GM12892 (cell line): ENCODE measurements at places on chromosomes 6 and 20.

GRCh38 chr20:4069751-4070150 is 54.4 kb upstream of the RNF24 start:
- no peak for DNase-seq

DNA sequence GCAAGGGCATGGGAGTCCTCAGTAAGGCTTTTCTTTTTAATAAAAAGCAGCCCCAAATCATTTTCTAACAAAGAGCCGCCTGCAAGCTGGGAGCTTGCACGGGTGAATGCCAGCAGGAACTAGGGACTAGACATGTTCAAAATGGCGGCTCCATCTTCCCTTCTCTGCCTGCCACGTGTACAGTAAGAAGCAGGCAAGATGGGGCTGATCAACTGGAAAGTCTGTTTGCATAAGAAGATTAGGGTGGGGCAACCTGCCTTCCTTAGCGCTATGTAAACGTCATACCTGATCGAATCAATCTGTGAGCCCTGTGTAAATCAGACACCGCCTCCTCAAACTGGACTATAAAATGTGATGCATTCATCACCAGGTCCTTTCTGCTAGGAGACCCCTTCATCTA is 299.4 kb upstream of the SOX4 start:
- no peak for DNase-seq

GRCh38 chr6:138538390-138539031 is 39.2 kb upstream of the NHSL1 start:
- DNase-seq = no peak

GRCh38 chr6:6001443-6001842 is 5.3 kb downstream of the NRN1 start:
- DNase-seq = no peak

GRCh38 chr20:32558526-32558925 is 26.6 kb downstream of the NOL4L start:
- DNase-seq = no peak

GRCh38 chr6:156924246-156924645 is 147.1 kb downstream of the ARID1B start:
- DNase-seq = no peak

DNA sequence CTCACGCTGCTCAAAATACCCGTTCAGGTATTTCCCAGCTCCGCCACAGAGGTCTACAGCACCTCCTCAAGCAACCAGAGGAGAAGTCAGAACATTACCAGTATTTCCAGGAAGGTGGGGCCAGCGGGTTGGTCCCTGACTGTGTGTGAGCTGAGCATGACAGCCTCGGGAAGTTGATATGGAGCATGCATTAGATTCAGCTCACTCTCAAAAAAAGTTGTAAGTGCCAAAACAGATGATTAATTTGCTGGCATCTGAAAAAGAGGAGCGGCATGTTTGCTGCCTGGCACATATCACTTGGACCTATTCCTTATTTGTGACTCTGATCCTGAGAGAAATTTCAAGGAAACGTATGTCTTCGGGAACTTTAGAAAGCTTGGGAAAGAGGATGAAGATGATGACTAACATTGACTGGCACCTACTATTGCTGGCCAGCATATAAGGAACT is 32.3 kb downstream of the ELOVL2 start:
- DNase-seq = no peak

DNA sequence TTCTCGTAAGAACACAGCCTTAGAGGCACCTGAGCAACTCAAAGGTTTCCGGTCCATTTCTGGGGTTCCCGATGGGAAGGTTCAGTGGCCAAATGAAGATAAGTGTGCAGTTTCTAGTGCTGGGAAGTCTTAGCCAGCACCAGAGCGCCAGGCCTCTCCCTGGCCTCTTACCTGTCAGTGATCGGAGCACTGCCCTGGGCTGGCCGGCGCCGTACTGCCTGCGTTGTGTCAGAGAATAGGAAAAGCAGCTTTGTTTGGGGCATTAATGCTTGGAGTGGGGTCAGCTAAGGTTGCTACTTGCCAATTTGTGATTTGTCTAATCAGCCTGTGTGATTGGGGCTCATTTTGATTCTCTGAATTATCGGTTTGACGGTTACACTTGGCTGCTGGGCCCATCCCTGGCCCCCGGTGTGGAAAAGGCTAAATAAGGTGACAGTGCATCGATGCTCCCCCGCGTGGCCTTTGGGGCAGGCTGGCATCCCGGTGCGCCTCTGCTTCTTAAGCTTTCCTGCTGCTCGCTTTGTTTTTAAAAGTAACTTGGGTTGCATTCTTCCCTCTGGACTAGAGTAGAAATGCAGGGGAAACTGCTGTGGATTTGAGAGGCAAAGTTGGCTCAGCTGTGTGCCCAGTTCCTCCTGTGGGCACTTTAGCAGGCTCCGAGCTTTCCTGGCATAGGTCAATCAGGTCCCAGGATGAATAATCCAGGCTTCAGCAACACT is 51.8 kb downstream of the TCP11 start:
- no peak for DNase-seq

DNA sequence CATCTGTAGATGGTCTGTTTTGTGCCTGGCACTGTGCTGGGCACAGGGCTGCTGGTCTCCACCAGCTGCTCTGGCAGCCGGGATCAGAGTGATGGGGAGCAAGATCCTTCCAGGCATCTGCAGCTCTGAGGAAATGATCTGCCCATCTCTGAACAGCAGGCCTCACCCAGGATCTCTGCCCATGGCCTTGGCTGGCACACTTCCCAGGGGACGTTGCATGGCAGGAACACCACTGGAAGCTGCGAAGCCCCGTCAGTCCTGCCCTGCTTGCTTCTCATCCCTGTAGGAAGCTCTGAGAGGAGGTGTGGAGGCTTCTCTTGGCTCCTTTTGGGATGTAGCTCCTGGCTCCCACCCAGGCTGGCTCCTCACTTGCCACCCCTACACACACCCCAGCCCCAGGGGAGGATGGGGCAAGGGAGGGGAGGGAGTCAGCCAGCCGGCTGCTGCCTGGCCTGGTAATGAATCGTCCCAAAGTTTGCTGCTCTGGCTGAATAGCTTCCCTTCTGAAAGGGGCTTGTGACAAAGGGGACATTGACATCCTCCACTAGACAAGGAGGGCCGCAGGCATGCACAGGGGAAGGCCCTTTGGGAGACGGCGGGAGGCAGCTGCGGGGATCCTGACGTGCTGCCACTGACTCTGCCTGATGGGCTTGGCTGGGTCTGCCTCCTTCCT is 108.9 kb downstream of the VEGFA start:
- no peak for DNase-seq

GRCh38 chr6:44470746-44471145 is 83.2 kb downstream of the CDC5L start:
- no peak for DNase-seq

GRCh38 chr6:27867945-27868300 is 44.3 kb downstream of the OR2B2 start:
- no peak for DNase-seq

- no peak for DNase-seq
Measured at GRCh38 chr6:3211681-3212080, 15.8 kb downstream of the TUBB2B start.

- DNase-seq = no peak
Measured at GRCh38 chr6:18055714-18056382, 66.6 kb downstream of the NHLRC1 start.

DNA sequence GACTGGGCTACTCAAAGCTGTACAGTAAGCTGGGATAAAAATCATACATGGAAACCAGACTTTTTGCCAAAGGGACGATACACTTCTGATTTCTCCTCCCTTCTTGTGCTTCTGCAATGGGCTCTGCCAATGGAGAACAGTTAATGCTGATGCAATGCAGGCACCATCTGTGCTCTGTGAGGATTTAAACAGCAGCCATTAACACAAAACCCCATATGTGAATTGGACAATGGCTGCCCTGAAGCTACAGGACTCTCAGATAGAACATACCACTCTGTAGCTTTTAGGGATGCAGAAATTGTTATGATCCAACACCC is 71.9 kb downstream of the GJA10 start:
- DNase-seq = no peak

GRCh38 chr6:46961232-46961631 is 39.5 kb upstream of the ADGRF5 start:
- DNase-seq = no peak

- no peak for DNase-seq
Measured at GRCh38 chr6:169101036-169101805, 152.4 kb downstream of the THBS2 start.

- DNase-seq = no peak
Measured at GRCh38 chr6:138815797-138816528, 20.1 kb downstream of the ECT2L start.

- DNase-seq = no peak
Measured at GRCh38 chr6:3490625-3490980, 33.8 kb upstream of the SLC22A23 start.

GRCh38 chr20:58627212-58628072 is 23.6 kb upstream of the STX16 start:
- no peak for DNase-seq

DNA sequence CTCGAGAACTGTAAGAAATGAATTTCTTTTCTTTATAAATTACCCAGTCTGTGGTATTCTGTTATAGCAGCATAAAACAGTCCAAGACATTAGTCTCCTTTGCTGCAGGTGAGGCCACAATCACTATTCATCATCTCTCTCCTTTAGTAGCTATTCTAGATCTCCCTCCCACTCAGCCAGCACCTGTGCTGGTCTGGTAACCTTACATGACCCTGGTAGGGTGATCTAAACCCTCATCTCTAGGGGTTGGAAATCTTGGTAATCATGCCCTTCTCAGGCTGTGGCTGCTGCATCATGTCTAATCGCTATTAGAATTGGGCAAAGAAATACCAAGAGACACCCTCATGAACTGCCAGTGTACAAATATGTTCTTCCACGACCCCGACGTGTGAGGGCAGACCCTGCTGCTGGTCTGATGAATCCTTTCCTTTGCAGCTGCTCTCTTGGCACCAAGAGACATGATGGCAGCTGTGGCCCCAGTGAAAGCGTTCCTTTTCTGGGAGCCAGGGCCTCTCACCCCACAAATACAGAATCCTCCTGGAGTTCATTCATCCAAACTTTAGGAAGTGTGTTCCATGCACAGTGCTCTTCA is 23.0 kb upstream of the IGF2R start:
- no peak for DNase-seq

DNA sequence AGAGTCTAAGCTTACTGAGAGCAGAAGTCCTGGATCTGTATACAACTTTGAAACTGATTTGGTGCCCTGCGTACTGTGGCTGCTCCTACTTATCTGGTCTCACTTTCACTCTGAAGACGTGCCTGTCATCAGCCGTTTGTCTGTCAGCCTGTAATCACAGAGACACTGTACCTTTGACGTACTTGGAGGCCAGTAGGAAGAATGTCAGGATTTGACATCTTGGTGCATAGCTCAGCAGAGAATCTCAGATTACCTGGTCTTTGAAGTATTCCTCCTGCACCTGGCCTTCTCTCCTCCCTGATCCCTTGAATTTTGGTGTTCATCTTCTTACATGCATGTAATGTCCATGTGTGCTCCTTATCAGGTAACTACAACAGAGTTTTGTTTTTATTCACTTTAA is 37.7 kb downstream of the DSE start:
- no peak for DNase-seq

DNA sequence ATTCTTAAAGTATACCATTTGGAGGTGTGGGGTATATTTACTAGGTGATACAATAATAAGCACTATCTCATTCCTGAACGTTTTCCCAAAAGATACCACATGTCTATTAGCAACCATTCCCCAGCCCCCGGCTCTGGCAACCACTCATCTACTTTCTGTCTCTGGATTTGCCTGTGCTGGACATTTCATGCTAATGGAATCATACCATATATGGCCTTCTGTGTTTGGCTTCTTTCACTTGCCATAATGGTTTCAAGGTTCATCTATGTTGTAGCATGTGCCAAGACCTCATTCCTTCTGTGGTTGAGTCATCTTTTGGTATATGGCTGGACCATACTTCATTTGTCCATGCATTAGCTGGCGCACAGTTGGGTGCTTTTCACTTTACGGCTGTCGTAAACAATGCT is 39.7 kb downstream of the BCAS4 start:
- DNase-seq = no peak

DNA sequence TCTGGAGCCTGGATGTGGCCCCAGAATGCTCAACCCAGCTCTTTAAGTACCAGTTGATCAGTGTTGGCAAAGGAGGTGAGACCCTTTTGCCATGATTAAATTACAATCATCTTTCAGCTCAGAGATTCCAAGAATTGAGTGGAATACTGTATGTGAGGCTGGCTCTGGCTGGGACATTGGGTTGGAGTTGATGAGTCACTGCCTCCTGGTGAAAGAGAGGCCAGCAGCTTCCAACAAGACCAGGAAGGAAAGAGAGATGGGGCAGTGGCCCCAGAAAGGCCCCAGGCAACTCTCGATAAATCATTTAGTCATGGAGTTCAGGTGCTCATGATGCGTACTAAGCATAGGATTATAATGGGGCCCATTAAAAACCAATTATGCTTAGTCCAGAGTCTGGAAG is 2.1 kb downstream of the TGM6 start:
- no peak for DNase-seq

DNA sequence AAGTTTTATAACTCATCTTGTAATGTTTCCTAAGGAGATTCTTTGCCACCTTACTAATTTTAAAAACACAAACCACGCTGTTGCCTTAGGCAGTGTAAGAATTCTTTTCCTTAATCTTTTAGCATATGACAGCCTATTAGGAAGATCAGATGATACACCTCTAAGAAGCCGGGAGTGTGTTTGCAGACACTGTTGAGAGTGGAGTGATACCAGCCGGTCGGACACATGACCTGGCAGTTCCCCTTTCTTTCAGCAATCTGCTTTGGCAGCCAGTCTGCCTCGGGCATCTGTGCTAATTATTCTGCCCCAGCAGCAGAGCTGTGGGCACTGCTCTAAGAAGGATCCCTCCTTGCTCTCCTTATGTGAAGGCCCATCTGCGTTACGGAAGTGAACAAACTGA is 50.9 kb downstream of the PLCB4 start:
- no peak for DNase-seq

GRCh38 chr6:1781152-1781816 is 171.6 kb downstream of the FOXC1 start:
- no peak for DNase-seq

DNA sequence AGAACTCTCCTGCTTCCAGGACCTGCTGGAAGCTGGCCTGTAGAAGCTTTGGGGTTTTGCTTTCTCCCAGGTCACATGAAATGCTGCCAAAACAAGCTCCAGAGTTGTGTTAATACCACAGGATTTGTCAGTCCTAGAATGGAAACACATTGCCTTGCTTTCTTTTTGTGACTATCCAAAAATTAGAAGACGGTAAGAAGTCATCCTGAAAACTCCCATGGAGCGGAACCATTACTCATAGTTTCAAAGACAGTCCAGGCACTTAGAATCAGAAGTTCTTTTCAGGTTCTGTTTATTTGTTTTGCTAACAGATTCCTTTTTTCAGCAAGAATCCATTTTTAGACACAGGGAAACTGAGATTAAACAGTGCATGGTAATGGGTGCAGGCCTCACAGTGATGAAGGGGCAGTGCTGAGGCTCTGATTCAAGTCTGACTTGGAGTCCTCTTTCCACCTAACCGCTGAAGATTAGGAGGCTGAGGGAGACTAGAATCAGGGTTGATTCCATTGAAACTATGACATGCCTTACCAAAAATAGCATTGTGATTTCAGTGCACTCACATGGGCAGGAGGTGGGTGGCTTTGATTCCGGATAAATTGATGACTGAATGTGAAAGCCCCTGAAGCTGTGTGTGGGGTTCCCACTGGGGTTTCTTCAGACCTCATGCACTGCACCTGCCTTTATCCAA is 72.2 kb upstream of the NAA20 start:
- no peak for DNase-seq
